Fibroblast of skin of back (primary cell): ENCODE measurements at places on chromosomes 1 and 21.
A peak's percentile ranks its signal among the peaks of the same experiment; 100 is the strongest.

DNA sequence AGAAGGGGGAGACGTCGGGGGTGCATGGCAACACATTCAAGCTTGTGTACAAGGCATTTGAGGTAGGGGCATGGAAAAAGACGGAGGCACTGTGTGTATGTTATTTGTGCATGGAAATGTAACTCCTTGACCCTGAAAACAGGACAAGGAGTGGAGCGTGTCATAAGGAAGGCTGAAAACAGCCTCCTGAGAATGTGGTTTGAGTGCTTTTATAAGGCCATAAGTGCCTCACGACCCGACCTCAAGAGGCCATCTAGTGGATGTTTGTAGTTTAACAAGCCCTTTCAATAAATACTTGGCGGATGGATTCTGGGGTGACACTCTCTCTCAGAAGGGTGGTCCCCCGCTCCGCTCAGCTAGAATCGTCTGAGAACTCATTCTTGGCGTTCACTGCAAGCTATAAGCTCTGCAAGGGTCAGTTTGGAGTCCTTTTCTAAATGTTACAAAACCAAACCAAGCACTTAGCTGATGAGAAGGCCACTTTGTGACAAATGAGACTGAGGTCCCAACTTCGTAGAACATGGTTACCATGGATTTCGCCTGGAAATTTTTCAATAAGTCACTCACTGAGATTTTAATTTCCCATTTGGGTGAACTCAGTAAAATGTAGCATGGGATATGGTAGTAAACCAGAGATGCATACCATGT is 38.8 kb upstream of the CLCA4 start:
- peak; percentile 46 for DNase-seq

- DNase-seq: peak; percentile 38
These were observed 4.3 kb downstream of the ZNF326 start for GRCh38 chr1:89999208-89999607.

DNA sequence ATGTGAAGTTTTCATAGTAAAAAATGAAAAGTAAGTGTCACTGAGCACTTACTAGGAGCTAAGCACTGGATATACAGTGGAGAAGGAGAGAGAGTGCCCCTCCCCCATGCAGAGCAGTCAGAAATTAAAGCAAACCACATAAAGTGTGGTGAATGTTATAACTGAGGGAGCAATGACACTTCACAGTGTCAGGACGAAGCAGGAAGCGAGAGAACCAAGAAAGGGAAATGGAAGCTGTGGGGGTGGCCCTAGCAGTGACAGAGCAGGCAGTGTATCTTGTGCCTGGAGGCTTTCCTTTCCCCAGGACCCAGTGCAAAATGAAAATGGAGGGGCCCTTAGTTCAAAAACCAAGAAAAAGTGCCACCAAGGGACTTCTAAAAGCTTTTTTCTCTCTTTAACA is 21.5 kb upstream of the RCAN3 start:
- no peak for DNase-seq

- no peak for DNase-seq
These were observed 32.4 kb upstream of the AGPAT3 start for GRCh38 chr21:43832648-43833047.

- peak; percentile 33 for DNase-seq
These were observed 80.8 kb upstream of the UBE2U start for GRCh38 chr1:64122588-64122987.

GRCh38 chr1:50271968-50272578 is 151.2 kb downstream of the DMRTA2 start:
- peak; percentile 34 for DNase-seq

DNA sequence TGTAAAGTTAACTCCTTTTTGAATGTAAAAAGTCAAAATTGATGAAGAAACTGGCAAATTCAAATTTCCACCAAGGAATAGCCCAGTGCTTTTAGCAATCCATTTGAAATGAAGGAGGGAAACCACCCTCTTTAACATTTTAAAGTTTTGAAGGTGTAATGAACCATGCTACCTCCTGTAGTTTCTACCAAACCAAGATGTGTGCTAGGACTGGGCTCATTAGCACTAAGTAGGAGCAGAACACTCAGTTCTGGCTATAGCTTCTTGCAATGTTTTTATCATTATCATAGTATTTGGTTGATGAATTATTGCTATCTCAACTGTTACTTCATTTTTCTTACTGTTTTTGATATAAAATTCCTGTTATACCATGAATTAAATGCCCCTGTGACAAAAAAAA is 319.2 kb upstream of the ZRANB2 start:
- DNase-seq: no peak

DNA sequence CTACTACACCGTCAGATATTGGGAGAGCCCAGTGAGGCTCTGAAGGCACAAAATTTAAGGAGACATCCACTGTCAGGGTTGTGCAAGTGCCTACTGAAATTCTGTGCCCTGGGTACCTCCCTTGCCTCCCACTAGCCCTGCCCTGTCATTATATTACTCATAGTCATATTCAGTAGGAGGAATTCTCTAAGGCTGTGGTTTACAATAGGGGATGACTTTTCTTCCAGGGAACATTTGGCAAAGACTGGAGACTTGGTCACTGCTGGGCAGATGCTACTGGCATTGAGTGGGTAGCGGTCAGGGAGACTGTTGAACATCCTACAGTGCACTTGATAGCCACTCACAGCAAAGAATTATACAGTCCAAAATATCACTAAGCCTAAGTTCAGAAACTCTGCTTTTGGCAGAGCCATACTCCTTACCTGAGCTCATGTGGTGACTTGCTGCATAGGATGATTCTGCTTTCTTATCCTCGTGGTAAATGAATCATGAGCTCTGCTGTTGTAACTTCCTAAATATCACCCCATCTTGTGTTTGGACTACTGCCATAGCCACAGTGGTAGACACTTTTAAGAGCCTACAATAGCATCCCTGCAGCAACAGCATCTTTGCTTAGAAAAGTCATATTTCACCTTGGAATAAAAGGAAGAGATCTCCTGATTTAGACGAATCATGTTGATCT is 563.4 kb upstream of the PLXNA2 start:
- DNase-seq: no peak

DNA sequence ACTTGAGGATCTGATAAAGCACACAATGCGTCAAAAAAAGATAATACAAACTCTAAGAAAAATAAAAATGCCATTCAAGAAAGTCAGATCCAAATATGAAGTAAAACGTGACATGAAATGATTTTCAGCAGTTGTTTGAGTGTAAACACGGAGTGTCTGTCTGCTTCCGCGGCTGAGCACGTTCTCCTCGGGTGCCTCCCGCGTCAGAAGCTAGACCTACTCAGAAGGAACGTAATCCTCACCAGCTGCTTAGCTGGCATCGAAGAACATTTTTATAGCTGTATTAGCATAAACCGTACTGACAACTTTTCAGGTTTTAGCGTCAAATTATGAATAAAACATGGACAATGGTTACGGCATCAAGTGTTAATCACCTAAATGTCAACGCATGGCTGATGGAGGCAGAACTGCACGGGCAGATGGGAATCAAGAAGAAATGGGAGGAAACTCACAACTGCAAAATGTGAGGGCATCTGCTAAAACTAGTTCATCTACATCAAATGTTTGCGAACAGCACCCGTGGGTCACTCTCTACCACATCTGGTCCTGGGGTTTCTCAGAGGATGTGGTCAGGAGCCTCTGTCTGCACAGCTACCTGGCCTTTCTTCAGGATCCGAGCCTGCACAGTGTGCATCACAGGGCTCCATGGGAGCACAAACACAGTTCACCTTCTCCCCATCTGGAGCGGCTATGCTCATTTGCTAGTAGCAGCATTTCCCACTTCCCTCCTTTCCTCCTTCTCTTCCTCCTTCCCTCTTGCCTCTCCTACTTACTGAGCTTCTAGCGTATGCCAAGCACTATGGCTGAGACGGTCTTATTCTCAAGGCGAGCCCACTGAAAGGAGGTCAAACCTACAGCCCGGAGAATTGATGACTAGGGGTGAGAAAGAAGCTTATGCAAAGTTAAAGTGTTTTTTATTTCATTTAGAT is 40.0 kb downstream of the RCAN1 start:
- peak; percentile 48 for DNase-seq
